Stimulated activated CD4-positive, alpha-beta T cell treated with anti-CD3 and anti-CD28 coated beads, Interleukin-15, amount 100 ng/mL, for 24 hours (primary cell): ENCODE measurements at places on chromosomes 12 and 14.

DNA sequence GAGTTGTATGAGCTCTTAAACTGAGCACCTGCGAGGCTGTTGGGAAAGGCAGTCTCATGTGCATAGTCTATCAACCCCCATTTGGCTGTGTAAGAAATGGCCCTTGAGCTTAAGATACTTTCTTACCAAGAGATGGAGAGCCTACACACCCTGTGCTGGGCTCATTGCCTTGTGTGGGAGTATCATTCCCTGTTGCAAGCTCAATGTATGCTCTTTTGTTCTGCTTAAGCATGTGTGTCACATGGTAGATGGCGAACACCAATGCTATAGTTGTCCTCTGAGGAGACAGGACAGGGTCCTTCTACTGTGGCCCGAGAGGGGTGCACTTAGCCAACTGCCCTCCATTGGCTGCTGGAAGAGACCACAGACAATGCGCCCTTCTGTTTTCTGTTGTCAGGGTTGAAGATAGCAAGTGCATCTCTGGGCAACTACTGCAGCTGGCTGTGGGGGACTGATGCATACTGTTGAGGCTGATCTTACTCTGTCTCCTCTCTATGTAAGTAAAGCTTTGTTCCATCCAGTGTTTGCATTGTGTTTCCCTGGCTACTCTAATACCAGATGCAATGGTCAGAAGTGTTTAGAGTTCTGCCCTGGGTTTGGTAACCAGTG is 79.5 kb downstream of the PTPRB start:
- DNase-seq = no peak

DNA sequence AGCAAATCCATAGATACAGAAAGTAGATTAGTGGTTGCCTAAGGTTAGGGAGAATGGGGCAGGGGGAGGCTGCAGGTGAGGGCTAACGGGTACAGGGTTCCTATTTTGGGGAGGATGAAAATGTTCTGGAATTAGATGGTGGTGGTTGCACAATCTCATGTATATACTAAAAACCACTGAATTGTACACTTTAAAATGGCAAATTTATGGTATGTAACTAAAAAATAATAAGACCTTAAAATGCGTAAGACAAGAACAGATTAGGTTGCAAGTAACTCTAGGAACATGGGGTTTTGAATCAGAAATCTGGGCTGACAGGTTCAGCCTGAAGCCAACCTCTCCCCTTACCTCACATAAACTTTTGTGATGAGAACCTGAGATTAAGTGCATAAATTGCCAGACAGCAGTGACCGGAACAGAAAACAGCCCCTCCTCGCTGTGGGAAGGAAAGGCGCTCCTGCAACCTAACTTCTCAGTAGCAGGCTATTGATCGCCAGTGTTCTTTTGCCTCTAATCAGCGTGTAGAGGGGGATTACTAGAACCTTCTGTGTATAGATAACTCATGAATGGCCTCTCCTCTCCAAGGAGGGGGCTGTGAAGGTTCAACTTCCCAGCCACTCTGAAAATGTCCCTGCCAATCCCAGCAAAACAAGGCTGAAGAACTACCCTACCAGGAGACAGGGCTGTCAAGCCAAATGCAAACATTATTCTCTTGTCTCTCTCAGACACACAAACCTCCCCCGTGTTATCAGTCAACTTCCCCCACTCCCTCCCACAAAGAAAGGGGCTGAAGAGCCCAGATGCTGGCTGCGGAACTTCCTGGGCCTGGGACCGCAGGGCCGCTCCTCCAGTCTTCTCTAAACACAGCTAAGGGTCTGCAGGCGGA is 1.9 kb downstream of the SSH1 start:
- DNase-seq = no peak

DNA sequence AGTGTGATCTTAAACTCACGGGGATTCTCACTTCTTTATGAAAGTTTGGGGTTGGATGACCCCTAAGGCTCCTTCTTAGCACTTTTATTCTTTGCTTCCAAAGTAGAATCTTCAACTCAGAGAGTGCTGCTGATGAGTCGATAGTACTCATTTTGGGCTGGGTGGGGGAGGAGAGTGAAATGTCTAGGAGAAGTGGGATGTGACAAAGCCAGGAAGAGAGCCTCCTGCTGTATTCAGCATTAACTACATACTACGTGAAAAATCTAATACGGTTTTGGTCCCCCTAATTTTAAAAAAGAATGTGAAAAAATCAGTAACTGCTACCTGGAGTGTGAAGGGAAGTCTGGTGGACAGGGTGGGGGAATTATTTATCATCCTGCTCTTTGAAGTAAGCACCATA is 148.3 kb downstream of the SAMD4A start:
- DNase-seq = no peak

GRCh38 chr14:20848316-20848954 is 42.8 kb upstream of the RNASE3 start:
- no peak for DNase-seq

DNA sequence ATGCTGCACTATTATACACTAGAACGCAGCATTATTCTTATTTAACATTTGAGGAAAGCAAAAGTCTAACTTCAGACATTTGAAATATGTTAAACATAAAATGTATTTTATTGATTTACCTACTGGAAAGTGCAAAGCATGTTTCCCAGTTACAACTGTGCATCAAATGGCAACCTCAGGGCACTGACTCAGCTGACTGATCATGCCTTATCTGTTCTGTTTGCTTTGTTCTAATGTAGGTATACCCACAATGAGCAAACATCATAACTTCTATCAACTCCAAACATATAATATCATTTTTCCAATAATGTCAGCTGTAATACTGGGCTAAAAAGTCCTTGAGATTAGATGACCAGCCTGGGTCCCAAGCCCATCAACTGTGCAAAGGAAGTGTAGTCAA is 431.0 kb downstream of the FOXG1 start:
- DNase-seq = no peak
